ENCODE measurements at places on chromosomes 1 and 21. TPM values are rescaled to one million over a fixed set of nuclear protein-coding genes. Genes with fewer than 3 reads are reported as not detected.

The OR10J1 gene
- total RNA-seq: not detected

The CRNN gene
- not detected for total RNA-seq

The TPTE gene
- total RNA-seq: not detected

The ERRFI1 gene
- 163 TPM for total RNA-seq

The HEYL gene
- total RNA-seq: 10.9 TPM

The UBXN11 gene
- total RNA-seq: 3.1 TPM

The ECM1 gene
- total RNA-seq: 1.0 TPM

The TMPRSS15 gene
- 0.07 TPM for total RNA-seq

The PTGER3 gene
- 1.4 TPM for total RNA-seq

The SOX13 gene
- 11.5 TPM for total RNA-seq

The NPHS2 gene
- not detected for total RNA-seq

The NCMAP gene
- 6.3 TPM for total RNA-seq

The S100A8 gene
- total RNA-seq: not detected

The TMPRSS2 gene
- 113 TPM for total RNA-seq

GRCh38 chr21:34836933-34837505 is 168.2 kb downstream of the CLIC6 start:
- H3K27me3 ChIP-seq: no peaks in the 10 kb centered on the region
- H3K4me3 ChIP-seq: no peak overlapping the region
- peaks cover 23% of the 10 kb centered on the region for H3K4me1 ChIP-seq

GRCh38 chr1:33984906-33985565 is 121.2 kb downstream of the HMGB4 start:
- no peak overlapping the region for H3K4me3 ChIP-seq
- no peak overlapping the region for H3K27ac ChIP-seq
- H3K4me1 ChIP-seq: peaks cover 15% of the 10 kb centered on the region
- no peaks in the 10 kb centered on the region for H3K36me3 ChIP-seq

GRCh38 chr1:198560161-198560560 is 19.7 kb upstream of the ATP6V1G3 start:
- no peaks in the 10 kb centered on the region for H3K4me1 ChIP-seq
- DNase-seq: no peak
- no peak overlapping the region for H3K27ac ChIP-seq
- H3K4me3 ChIP-seq: no peak overlapping the region
- no peaks in the 10 kb centered on the region for H3K27me3 ChIP-seq

- H3K27ac ChIP-seq: peak overlapping the region; percentile 80
- no peaks in the 10 kb centered on the region for H3K27me3 ChIP-seq
- H3K4me3 ChIP-seq: no peak overlapping the region
- no peaks in the 10 kb centered on the region for H3K36me3 ChIP-seq
These were observed 45.1 kb downstream of the MAP3K7CL start for GRCh38 chr21:29175408-29176134.

DNA sequence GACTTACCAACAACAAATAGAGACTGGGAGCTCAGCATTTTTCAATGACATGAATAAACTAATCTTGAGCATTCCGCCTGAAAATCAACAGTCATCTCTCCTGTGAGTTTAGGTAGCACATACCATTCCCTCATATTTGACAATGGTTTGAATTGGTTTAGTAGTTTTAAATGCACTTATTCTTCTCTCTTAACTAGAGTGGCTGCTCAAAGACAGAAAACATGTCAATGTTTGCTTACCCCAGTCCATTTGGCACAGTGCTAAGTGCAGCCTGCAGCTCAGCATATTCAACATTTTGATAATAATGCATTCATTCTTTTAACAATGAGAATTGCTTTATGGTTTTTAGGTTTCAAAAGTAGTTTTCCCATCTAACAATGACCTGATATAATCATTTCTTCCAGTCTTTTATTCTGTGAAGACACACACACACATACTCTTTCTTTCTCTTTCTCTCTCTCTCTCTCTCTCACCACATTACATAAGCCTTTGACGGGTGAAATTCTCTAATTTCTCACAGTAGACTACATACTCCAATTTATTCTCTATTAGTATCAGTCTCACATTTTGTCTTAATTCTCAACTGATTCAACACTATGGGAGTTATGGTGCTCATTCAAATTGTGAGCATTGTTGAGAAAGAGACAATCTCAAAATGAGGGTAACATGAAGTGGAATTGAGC is 432.3 kb downstream of the LRRIQ3 start:
- H3K4me3 ChIP-seq: no peak overlapping the region
- H3K4me1 ChIP-seq: no peaks in the 10 kb centered on the region
- DNase-seq: no peak
- no peaks in the 10 kb centered on the region for H3K36me3 ChIP-seq
- H3K27ac ChIP-seq: no peak overlapping the region
- no peaks in the 10 kb centered on the region for H3K27me3 ChIP-seq

DNA sequence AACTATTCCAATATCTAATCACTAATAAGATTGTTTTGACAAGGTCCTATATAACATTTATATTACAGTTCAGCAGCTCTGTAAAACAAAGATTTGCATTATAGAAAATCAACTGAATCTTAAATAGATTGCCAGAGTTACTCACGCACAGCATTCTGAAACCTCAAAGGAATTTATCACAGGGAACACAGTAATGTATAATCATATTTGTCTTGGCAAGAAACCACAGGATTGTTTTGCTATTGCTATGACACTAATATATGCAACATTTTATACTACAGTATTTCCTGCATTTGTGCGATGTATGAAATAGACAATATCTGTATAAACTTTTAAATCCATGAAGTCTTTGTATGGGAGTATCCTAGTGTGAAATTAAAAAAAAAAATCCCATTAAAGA is 101.4 kb downstream of the PLPPR5 start:
- no peaks in the 10 kb centered on the region for H3K4me1 ChIP-seq
- H3K36me3 ChIP-seq: no peaks in the 10 kb centered on the region
- no peak for DNase-seq
- no peaks in the 10 kb centered on the region for H3K27me3 ChIP-seq

- H3K27me3 ChIP-seq: no peaks in the 10 kb centered on the region
- no peak overlapping the region for H3K27ac ChIP-seq
- H3K4me3 ChIP-seq: no peak overlapping the region
- no peak for DNase-seq
- no peaks in the 10 kb centered on the region for H3K4me1 ChIP-seq
- no peaks in the 10 kb centered on the region for H3K36me3 ChIP-seq
These were observed 76.9 kb upstream of the GFI1 start for GRCh38 chr1:92563457-92564216.

DNA sequence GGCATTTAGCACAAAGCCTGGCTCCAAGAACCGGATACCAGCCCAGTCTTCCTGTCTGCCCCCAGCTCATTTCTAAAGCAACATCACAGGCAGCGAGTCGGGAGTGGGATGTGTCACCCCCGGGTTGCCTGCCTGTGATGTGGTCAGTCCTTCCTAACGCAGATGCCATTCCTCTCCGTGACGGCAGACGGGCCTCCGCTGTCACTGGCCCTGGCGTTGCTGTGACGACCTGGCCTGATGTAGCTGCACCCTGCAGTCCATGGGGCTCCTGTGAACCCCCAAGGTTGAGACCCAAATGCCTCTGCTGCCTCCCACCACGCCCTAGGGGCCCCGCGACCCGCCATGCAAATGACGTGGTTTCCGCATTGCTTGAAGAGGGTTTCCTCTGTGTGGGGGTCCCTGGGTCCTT is 12.3 kb downstream of the TNFRSF1B start:
- no peaks in the 10 kb centered on the region for H3K36me3 ChIP-seq
- H3K27me3 ChIP-seq: no peaks in the 10 kb centered on the region
- peaks cover 12% of the 10 kb centered on the region for H3K4me1 ChIP-seq
- no peak overlapping the region for H3K4me3 ChIP-seq
- no peak for DNase-seq
- H3K27ac ChIP-seq: peak overlapping the region; percentile 23

GRCh38 chr1:44820328-44821239 is 12.3 kb downstream of the BTBD19 start:
- H3K4me3 ChIP-seq: peak overlapping the region; percentile 20
- no peaks in the 10 kb centered on the region for H3K36me3 ChIP-seq
- H3K27me3 ChIP-seq: no peaks in the 10 kb centered on the region
- H3K4me1 ChIP-seq: no peaks in the 10 kb centered on the region

GRCh38 chr1:214386333-214386732 is 105.4 kb downstream of the SMYD2 start:
- DNase-seq: no peak
- no peaks in the 10 kb centered on the region for H3K4me1 ChIP-seq
- no peaks in the 10 kb centered on the region for H3K27me3 ChIP-seq
- no peak overlapping the region for H3K4me3 ChIP-seq

- no peaks in the 10 kb centered on the region for H3K27me3 ChIP-seq
- DNase-seq: no peak
- H3K4me1 ChIP-seq: no peaks in the 10 kb centered on the region
- H3K4me3 ChIP-seq: no peak overlapping the region
These were observed 12.5 kb downstream of the IQGAP3 start for GRCh38 chr1:156559797-156560385.

GRCh38 chr1:197441999-197442414 is 174.0 kb downstream of the CRB1 start:
- H3K36me3 ChIP-seq: no peaks in the 10 kb centered on the region
- no peak overlapping the region for H3K27ac ChIP-seq
- no peak overlapping the region for H3K4me3 ChIP-seq

DNA sequence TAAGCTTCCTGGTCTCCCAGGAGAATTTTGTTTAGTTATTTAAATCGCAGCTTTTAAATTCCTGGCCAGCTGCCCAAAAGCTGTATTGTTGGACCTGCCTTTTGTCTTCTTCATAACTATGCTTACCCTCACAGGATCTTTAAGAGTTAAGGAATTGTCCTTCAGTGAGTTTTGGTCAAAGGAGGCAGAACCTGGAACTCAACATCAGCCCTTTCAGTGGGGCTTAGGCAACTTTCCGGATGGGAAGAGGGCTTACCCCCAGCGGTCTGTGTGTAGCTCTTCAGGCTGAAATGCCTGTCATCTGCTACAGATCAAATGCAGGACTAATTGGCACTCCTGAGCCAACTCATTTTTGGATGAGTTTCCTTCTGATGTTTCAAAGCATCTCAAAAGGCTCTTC is 402.6 kb downstream of the SIPA1L2 start:
- H3K4me3 ChIP-seq: no peak overlapping the region
- H3K27ac ChIP-seq: no peak overlapping the region
- H3K4me1 ChIP-seq: peaks cover 16% of the 10 kb centered on the region
- no peaks in the 10 kb centered on the region for H3K27me3 ChIP-seq
- no peak for DNase-seq

DNA sequence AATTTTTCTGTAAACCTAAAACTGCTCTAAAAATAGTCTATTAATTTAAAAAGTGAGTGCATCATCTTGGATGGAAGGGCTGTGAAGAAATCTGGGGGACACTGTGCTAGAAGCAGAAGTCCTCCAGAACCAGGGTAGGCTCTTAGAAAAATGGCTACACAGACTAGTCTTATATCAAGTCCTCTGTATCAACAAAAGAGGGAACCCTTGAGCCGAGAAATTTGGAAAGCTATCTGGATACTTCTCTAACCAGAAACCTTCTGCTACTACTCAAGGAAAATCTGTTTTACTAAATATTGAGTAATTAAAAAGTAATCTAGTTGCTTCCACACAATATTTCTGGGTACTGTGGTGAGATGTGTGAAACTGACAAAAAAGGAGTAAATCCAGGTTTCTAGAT is 92.1 kb downstream of the WDR3 start:
- DNase-seq: no peak
- H3K4me3 ChIP-seq: no peak overlapping the region
- H3K36me3 ChIP-seq: no peaks in the 10 kb centered on the region
- no peak overlapping the region for H3K27ac ChIP-seq
- H3K4me1 ChIP-seq: no peaks in the 10 kb centered on the region
- no peaks in the 10 kb centered on the region for H3K27me3 ChIP-seq

DNA sequence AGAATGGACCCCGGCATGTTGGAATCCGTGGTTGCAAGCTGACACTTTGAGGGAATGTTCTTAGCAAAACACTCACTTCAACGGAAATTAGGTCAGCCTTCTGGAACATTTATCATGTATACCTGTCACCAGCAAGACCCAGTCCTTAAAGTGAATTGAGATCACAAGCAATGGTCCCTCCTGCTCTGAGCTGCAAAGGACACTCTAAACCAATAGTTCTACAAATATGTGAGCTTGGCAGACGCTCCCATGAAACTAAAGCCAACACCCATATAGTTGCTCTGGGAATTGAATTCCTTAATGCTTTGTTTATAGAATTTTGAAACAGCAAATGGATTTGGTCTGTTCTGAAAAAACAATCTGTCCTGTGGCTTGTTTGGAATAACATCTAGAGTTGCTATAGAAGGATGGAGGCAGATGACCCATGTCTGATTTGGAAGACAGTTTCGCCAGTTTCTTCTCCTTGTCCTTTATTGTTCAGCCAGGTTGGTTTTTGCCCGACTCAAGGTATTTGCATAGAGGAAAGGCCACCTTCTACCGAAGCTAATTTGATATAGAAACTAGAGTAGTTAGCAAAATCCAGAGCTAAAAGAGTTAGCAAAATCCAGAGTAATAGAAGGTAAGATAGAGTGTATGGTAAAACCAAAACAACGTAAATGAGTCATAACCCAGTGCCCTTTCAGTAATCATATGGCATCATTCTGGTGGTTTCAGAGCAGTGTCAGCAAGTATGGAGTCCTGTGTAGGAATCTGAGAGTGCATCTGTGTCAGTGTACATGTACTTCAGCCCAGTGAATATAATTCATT is 236.2 kb downstream of the NFIA start:
- H3K27ac ChIP-seq: peak overlapping the region; percentile 69
- H3K4me1 ChIP-seq: peaks cover 17% of the 10 kb centered on the region
- peak; percentile 28 for DNase-seq
- no peaks in the 10 kb centered on the region for H3K36me3 ChIP-seq
- H3K4me3 ChIP-seq: no peak overlapping the region
- H3K27me3 ChIP-seq: no peaks in the 10 kb centered on the region

DNA sequence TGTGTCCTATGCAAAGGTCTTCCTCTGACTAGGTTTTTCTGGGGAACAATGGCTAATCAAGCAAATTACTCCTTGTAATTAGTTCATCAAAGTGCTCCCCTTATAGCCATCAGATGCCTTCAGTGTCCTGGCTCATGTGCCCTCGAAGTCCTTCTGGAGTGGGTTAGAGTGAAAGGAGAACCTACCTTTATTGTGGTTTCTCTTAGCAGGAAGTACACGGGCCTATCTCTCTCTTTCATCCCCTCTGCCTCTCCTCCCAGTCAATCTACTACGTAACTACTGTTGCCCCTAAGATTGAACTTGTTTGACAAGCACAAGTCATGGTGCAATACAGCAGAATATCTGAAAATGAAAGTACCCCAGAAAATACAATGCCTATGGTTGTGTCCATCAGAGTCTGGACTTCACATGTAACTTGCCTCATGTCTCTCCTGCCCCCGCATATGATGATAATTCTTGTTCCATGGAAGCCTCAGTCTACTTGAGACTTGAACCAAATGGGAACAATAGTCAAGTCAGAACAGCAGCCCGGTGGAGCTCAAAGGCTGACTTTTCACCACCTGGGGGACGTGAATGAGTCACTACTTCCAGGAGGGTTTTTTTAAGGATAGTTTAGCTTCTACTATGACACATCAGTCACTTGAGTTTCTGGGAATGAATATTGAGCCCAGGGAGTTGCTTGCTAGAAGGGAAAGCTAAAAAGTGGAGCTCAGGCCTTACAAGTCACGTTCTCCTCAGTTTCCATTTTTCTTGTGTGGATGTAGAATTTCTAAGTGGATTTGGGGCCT is 243.6 kb downstream of the TNR start:
- H3K27me3 ChIP-seq: peaks cover 3% of the 10 kb centered on the region
- DNase-seq: no peak
- H3K36me3 ChIP-seq: no peaks in the 10 kb centered on the region
- H3K27ac ChIP-seq: no peak overlapping the region
- no peak overlapping the region for H3K4me3 ChIP-seq

Measured in hepatocyte (in vitro differentiated cells).